Esophagus muscularis mucosa (tissue), 4 donors: ENCODE measurements at places on chromosomes 4 and X. TPM values are rescaled to one million over a fixed set of nuclear protein-coding genes. Genes with fewer than 3 reads are reported as not detected.

- H3K4me3 ChIP-seq: no peak overlapping the region
- H3K4me1 ChIP-seq: no peaks in the 10 kb centered on the region
- H3K36me3 ChIP-seq: no peaks in the 10 kb centered on the region
- H3K27ac ChIP-seq: no peak overlapping the region
- DNase-seq: peak; percentile 87
Observed at GRCh38 chr4:38462367-38463055, 201.5 kb upstream of the KLF3 start.

GRCh38 chr4:40182001-40182400 is 14.8 kb upstream of the RHOH start:
- no peak overlapping the region for H3K27ac ChIP-seq
- no peaks in the 10 kb centered on the region for H3K4me1 ChIP-seq
- no peak overlapping the region for H3K4me3 ChIP-seq
- DNase-seq: no peak

Gene UGT2B7
- not detected for total RNA-seq

- no peak for DNase-seq
- no peaks in the 10 kb centered on the region for H3K27me3 ChIP-seq
- H3K4me3 ChIP-seq: no peak overlapping the region
- H3K4me1 ChIP-seq: no peaks in the 10 kb centered on the region
- H3K36me3 ChIP-seq: no peaks in the 10 kb centered on the region
- H3K27ac ChIP-seq: no peak overlapping the region
Observed at GRCh38 chr4:6453688-6453990, 18.8 kb downstream of the PPP2R2C start.

Gene DDX60
- total RNA-seq: 13.3 TPM

- no peak overlapping the region for H3K27ac ChIP-seq
- no peaks in the 10 kb centered on the region for H3K27me3 ChIP-seq
- no peaks in the 10 kb centered on the region for H3K36me3 ChIP-seq
- no peaks in the 10 kb centered on the region for H3K4me1 ChIP-seq
- DNase-seq: no peak
Observed at GRCh38 chr4:182416067-182416466, 172.9 kb downstream of the TENM3 start.

Gene CYTL1
- total RNA-seq: 2.3 TPM

DNA sequence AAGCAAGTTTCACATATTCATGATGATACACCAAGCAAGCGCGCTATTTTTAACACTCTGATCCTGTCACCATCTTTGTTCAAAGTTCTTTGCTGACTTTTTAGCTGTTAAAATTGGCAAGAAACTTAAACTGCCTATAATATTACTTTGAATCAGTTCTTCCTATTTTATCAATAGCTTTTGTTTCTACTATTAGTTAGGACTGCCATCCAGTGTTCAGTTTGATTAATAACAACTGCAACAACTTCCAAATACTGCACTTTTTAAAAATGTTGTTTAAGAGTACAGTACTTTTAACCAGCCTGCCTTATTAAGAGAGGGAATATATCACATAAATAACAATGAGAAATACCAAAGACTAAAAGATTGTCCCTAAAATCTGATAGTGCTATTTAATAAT is 614.3 kb downstream of the FAM133A start:
- H3K4me1 ChIP-seq: no peaks in the 10 kb centered on the region
- no peaks in the 10 kb centered on the region for H3K36me3 ChIP-seq
- no peak for DNase-seq
- H3K27ac ChIP-seq: no peak overlapping the region
- H3K27me3 ChIP-seq: no peaks in the 10 kb centered on the region

GRCh38 chr4:10020871-10021652 is at the start of gene SLC2A9:
TSS of gene SLC2A9 (minus strand) at chr4:10021497. CDS start at chr4:10021429, 68 bp downstream.
- no peak for DNase-seq
- H3K4me3 ChIP-seq: peak within 1 kb of the TSS; percentile 8
- no peaks in the 10 kb centered on the region for H3K36me3 ChIP-seq
- H3K27me3 ChIP-seq: no peaks in the 10 kb centered on the region
- H3K27ac ChIP-seq: peak within 1 kb of the TSS; percentile 61
